Neural progenitor cell (in vitro differentiated cells): ENCODE measurements at places on chromosomes 6 and 20. TPM values are rescaled to one million over a fixed set of nuclear protein-coding genes. Genes with fewer than 3 reads are reported as not detected.

The DLL1 gene
- total RNA-seq = 35.9 and 91.8 TPM in 2 replicates

The SDHAF4 gene
- 56.4 and 98.2 TPM in 2 replicates for total RNA-seq

The MROH8 gene
- 2.2 and 3.5 TPM in 2 replicates for total RNA-seq

The SCRT2 gene
- not detected in 2 replicates for total RNA-seq

The SMLR1 gene
- total RNA-seq = not detected in 2 replicates

The ANKRD66 gene
- total RNA-seq = not detected in 2 replicates

The TRIM10 gene
- total RNA-seq = not detected in 2 replicates

The C6orf58 gene
- total RNA-seq = not detected in 2 replicates

The PI16 gene
- 0.06 TPM in 1 of 2 replicates, not detected in the other for total RNA-seq

DNA sequence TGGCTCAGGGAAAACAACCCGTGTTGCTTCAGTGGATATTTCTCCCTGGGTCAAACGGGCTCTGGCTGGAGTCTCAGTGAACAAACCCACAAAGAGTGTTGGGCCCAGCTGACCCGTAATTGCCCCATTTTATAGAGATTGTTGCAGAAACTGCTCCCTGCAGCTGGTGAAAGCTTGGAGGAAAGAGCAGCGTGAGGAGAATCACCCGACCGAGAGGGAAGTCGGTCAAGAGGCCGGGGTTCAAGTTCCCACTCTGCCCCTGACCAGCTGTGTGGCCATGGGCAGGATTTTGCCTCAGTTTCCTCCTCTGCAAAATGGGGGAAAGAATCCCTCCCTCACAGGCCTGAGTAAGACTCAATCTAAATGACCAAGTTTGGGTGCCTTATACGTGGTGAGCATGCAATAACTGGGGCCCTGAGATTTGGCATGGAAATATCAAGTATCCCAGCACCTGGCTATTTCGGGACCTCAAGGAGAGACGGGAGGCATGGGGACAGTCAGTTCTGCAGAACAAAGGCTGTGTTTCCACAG is 1.7 kb upstream of the TGM2 start:
- H3K4me1 ChIP-seq = peaks cover 4% of the 10 kb centered on the region
- no peak overlapping the region for H3K27ac ChIP-seq
- DNase-seq = no peak
- H3K36me3 ChIP-seq = no peaks in the 10 kb centered on the region
- no peak overlapping the region for H3K4me3 ChIP-seq
- peaks cover 17% of the 10 kb centered on the region for H3K27me3 ChIP-seq

DNA sequence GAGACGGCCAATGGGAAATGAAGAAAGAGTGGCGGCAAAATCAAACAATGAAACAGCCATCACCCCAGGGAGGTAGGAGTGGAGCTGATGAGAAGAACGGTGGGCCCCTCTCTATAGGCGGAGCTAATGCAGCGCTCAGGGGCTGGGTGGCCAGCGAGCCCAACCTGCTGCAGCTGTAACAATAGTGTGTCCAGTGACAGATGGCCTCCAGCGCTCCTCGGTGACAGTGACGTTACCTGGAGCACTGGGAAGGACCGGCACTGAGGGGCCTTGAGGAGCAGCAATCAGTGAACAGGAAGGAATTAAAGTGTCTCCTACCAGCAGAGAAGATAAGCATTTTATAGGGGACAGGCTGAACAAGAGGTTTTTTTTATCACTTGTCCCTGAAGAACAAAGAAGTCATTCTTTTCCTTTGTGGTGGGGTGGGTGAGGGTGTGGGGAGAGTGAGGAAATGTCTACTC is 81.6 kb downstream of the FOXA2 start:
- no peaks in the 10 kb centered on the region for H3K36me3 ChIP-seq
- peak; percentile 18 for DNase-seq
- H3K27me3 ChIP-seq = peaks cover 3% of the 10 kb centered on the region
- no peak overlapping the region for H3K27ac ChIP-seq
- H3K4me3 ChIP-seq = no peak overlapping the region

DNA sequence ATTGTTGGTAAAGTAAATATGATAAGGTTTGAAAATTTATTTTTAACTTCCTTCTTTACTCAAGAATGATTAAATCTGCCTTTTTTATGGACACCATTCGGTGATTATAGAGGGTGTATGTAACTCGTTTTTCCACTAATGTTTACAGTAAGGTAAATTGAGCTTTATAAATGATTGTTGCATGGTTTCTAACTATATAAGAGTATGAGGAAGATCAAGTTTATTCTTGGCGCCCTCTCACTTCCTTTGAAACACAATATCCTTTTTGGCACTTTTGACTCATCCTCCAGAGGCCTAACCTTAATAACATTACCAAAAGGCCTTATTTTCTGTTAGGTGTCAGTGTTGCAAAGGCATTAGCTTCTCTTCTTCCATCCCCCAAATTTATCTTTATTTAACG is 41.8 kb upstream of the MTRF1L start:
- H3K4me1 ChIP-seq = peaks cover 9% of the 10 kb centered on the region
- no peak for DNase-seq

- H3K36me3 ChIP-seq = no peaks in the 10 kb centered on the region
- no peak overlapping the region for H3K4me3 ChIP-seq
Observed at GRCh38 chr6:54193560-54193959, 82.3 kb downstream of the MLIP start.

DNA sequence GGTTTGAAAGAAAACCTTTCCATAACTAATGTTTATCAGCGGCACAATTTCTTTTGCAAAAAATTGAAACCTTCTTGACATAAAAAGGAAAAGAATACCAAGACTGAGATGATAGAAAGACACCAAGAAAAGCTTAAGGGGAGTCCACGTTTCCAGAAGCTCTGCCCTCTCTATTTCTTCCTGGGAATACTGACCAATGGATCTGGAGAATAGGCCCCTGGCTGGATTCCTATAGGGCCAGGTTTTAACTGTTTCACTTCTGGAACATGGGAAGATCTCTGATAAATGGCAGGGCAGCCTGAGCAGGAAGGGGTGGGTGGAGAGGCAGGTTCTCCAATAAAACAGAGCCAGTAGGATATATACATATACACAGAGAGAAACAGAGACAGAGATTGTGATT is 413.4 kb upstream of the JARID2 start:
- H3K4me3 ChIP-seq = peak overlapping the region; percentile 23
- H3K4me1 ChIP-seq = peaks cover 59% of the 10 kb centered on the region
- H3K27me3 ChIP-seq = no peaks in the 10 kb centered on the region
- no peaks in the 10 kb centered on the region for H3K36me3 ChIP-seq
- DNase-seq = no peak
- H3K27ac ChIP-seq = peak overlapping the region; percentile 17

DNA sequence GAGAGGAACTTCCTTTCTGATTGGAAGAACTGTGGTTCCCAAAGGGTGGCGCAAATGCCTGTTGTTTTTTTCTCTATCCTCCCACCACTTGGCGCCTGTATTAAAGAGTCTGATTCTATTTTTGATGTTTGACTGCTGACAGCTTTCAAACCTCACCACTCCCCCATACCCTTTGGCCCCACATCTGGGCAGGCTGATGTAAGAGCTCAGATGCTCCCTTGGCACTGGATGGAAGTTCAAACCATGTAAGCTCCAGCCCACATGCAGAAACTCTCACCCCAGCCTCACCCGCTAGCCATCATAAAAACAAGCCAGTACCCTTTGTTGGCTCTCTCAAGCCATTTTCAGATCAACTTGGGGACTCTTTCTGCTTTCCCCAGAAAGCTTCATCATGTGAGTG is 20.0 kb upstream of the TMEM14A start:
- no peak overlapping the region for H3K4me3 ChIP-seq
- H3K4me1 ChIP-seq = peaks cover 12% of the 10 kb centered on the region
- no peak for DNase-seq
- H3K27ac ChIP-seq = no peak overlapping the region
- no peaks in the 10 kb centered on the region for H3K36me3 ChIP-seq

- no peaks in the 10 kb centered on the region for H3K36me3 ChIP-seq
- no peaks in the 10 kb centered on the region for H3K27me3 ChIP-seq
- no peak overlapping the region for H3K27ac ChIP-seq
- H3K4me3 ChIP-seq = no peak overlapping the region
Observed at GRCh38 chr6:7438011-7438410, 48.4 kb downstream of the RIOK1 start.

DNA sequence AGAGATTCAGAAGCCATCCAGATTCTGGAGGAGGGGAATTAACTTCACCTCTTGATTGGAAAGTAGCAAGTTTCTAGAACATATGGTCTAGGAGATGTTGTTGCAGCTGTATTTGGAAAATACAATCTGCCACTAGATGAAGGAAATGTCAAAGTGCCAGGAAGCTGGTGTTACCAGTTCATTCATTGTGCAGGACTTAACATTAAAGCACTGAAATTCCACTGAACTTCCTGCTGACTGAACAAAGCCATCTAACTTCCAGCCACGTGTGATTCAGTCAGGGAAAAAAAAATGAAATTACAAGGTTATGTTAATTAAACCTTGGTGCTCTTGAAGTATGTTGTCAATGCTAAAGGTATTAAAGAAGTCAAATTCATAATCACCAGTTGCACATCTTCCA is 321.5 kb upstream of the SASH1 start:
- no peak overlapping the region for H3K27ac ChIP-seq
- no peaks in the 10 kb centered on the region for H3K36me3 ChIP-seq
- no peak overlapping the region for H3K4me3 ChIP-seq

- H3K27me3 ChIP-seq = no peaks in the 10 kb centered on the region
- no peaks in the 10 kb centered on the region for H3K4me1 ChIP-seq
- H3K27ac ChIP-seq = no peak overlapping the region
- no peaks in the 10 kb centered on the region for H3K36me3 ChIP-seq
Observed at GRCh38 chr20:24364482-24364881, 104.9 kb upstream of the SYNDIG1 start.

DNA sequence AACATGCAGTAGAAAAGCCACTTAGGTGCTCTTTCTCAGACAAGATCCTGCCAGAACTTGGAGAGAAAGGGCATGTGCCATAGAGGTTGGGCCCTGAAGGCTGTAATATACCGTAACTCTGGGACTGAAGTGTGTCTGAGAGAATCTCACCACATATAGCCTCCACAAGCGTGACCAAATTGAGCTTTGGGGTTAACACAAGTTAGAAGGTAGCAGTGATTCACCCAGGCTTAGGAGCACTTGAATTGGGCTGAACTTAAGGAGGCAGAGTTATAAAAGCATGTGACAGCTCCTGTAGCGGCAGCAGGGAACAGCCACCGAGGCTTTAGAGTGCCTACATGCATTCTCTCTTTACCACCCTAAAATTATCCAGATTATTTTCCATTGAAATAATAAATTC is 361.6 kb downstream of the PHF3 start:
- no peak for DNase-seq
- no peak overlapping the region for H3K4me3 ChIP-seq
- H3K27me3 ChIP-seq = no peaks in the 10 kb centered on the region
- H3K36me3 ChIP-seq = no peaks in the 10 kb centered on the region

DNA sequence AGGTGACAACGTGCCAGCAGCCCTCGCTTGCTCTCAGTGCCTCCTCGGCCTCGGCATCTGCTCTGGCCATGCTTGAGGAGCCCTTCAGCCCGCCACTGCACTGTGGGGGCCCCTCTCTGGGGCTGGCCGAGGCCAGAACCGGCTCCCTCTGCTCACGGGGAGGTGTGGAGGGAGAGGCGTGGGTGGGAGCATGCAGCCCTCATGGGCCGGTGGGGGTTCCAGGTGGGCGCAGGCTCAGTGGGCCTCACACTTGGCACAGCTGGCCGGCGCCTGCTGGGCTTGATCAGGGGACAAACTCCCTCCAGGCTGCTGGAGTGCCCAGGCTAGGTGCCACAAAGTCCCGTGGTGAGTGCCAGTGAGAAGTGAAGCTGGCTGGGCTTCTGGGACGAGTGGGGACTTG is 566.6 kb upstream of the ID4 start:
- H3K4me1 ChIP-seq = no peaks in the 10 kb centered on the region
- H3K27me3 ChIP-seq = no peaks in the 10 kb centered on the region
- no peak for DNase-seq

DNA sequence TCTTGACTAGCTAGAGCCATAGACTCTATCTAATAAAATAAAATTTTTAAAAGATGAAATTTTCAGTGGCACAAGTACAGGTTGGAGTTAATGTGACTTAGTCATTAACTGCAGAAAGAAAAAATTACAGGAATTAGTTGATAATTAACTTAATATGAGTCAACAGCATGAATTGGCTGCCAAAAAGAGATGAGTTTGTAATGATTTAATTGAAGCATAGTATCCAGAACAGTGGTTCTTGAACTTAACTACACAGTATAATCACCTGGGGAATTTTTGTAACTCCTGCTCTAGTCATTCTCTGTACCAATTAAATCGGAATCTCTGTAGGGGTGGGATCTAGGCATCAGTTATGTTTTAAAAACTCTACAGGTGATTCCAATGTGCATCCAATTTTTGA is 46.3 kb upstream of the HMGN3 start:
- no peaks in the 10 kb centered on the region for H3K36me3 ChIP-seq
- no peak overlapping the region for H3K27ac ChIP-seq
- H3K4me1 ChIP-seq = peaks cover 4% of the 10 kb centered on the region
- H3K27me3 ChIP-seq = no peaks in the 10 kb centered on the region
- DNase-seq = no peak

DNA sequence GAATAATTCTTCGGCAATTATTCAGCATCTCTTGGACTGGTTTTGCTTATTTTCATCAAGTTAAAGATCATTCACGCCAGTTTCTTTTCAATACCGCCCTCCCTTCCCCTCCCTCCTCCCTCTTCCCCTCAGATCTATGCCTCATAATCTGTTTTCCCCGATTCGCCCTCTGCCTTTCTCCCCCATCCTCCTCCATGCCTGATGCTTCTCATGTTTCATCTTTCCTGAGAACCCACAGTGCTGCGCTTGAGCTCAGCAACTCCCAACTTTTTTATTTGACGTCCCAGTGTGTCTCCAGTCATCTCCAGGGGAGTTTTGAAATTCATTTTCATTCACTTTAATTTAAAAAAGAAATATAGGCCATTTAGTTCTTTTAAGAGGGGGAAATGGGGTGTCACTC is 142.7 kb downstream of the PTPRT start:
- no peak overlapping the region for H3K27ac ChIP-seq
- no peaks in the 10 kb centered on the region for H3K36me3 ChIP-seq
- no peaks in the 10 kb centered on the region for H3K4me1 ChIP-seq
- no peaks in the 10 kb centered on the region for H3K27me3 ChIP-seq
- no peak for DNase-seq
- no peak overlapping the region for H3K4me3 ChIP-seq

DNA sequence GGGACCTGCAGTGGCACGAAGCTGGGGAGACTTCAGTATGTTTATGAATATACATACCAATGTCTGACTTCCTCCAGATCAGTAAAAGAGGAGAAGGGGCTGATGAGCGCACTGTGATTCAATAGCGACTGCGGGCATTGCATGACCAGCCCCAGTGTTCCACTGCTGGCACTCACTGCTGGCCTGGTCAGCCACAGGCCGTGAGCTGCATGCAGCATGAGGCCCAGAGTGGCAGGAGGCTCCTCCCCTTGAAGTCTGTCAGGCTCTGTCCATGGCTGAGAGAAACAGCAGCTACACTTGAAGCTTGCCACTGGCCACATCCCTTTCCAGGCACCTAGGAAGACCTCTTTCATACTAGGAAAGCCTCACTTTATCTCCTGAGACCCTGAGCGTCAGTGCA is 265.9 kb upstream of the CDYL start:
- no peak overlapping the region for H3K27ac ChIP-seq
- H3K27me3 ChIP-seq = no peaks in the 10 kb centered on the region
- peaks cover 4% of the 10 kb centered on the region for H3K4me1 ChIP-seq
- H3K4me3 ChIP-seq = no peak overlapping the region
- no peak for DNase-seq

- no peak for DNase-seq
- no peaks in the 10 kb centered on the region for H3K36me3 ChIP-seq
- H3K4me1 ChIP-seq = no peaks in the 10 kb centered on the region
- no peak overlapping the region for H3K4me3 ChIP-seq
- H3K27ac ChIP-seq = no peak overlapping the region
Observed at GRCh38 chr6:130655586-130655985, 171.6 kb upstream of the SMLR1 start.
